Activated T-helper 17 cell treated with anti-CD3 and anti-CD28 coated beads, Interleukin-2, amount 50 U/mL, for 72 hours (primary cell): ENCODE measurements at places on chromosomes 3 and 15.
A peak's percentile ranks its signal among the peaks of the same experiment; 100 is the strongest.

DNA sequence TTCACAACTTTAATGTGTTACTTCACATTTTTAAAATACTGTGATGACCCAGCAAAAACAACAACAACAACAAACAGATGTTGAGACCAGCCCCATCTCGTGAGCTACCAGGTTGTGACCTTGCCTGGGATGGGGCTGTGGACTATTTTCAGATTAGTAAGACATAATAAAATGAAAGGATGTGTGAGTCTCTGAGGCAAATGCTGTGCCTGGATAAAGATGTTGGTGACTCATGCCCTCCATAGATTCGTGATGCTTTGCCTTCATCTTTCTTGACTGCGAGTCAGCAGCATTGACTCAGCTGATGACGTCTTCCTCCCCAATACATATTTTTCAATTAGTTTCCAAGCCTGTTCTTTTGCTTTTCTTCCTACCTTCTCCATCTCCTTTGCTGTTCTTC lies 453.0 kb upstream of the CFAP20DC start:
- H3K4me1 ChIP-seq, result peaks cover 5% of the 10 kb centered on the region
- ATAC-seq, result peak; percentile 100
- H3K4me3 ChIP-seq, result peak overlapping the region; percentile 11
- H3K27ac ChIP-seq, result peak overlapping the region; percentile 52
- H3K27me3 ChIP-seq, result no peaks in the 10 kb centered on the region

DNA sequence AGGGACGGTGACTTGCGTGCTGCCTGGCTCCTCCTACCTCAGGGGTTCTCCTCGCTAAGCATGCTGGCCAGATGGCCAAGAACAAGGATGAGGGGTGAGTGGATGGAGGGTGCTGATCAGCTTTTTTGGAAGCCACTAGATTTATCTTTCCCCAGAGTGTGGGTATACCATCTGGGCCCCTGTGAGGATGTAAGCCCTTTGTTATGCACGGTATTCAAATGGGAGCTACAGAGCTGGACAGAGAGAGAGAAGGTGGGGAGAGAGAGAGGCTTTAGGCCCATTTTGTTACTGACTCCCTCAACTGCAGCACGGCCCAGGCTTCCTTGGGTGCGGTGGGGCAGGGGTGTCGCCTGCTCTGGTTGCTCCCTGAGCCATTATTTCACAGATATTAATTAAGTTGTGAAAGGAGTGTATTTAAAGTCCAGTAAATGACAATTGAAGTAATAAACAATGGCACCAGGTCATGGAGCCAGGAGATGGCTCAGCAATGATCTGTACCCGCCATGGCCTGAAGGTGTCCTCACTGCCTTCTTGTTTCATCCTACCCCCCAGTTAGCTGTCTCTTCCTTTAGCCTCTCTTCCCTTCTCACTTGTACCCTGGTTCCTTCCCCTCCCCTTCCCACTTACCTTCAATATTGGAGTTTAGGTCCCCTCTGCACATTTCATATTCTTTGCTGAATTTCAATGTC lies 158.0 kb downstream of the CLSTN2 start:
- no peaks in the 10 kb centered on the region for H3K36me3 ChIP-seq
- peaks cover 7% of the 10 kb centered on the region for H3K27me3 ChIP-seq
- no peak overlapping the region for H3K4me3 ChIP-seq
- H3K4me1 ChIP-seq, result no peaks in the 10 kb centered on the region
- ATAC-seq, result no peak

- ATAC-seq, result no peak
- peaks cover 46% of the 10 kb centered on the region for H3K4me1 ChIP-seq
- H3K27ac ChIP-seq, result no peak overlapping the region
- H3K4me3 ChIP-seq, result no peak overlapping the region
- no peaks in the 10 kb centered on the region for H3K36me3 ChIP-seq
- no peaks in the 10 kb centered on the region for H3K27me3 ChIP-seq
Measured at GRCh38 chr15:101124731-101125451, 127.0 kb downstream of the CHSY1 start.

- H3K4me1 ChIP-seq, result peaks cover 12% of the 10 kb centered on the region
- no peak overlapping the region for H3K4me3 ChIP-seq
- ATAC-seq, result no peak
- peaks cover 7% of the 10 kb centered on the region for H3K27me3 ChIP-seq
- H3K27ac ChIP-seq, result no peak overlapping the region
Measured at GRCh38 chr3:72661115-72661457, 187.2 kb downstream of the SHQ1 start.

GRCh38 chr3:169825316-169825715 lies 12.6 kb upstream of the LRRC34 start:
- H3K36me3 ChIP-seq, result no peaks in the 10 kb centered on the region
- no peak overlapping the region for H3K4me3 ChIP-seq
- no peaks in the 10 kb centered on the region for H3K4me1 ChIP-seq
- H3K27ac ChIP-seq, result no peak overlapping the region
- peaks cover 19% of the 10 kb centered on the region for H3K27me3 ChIP-seq
- ATAC-seq, result no peak

GRCh38 chr15:32029409-32029861 lies 880 bp upstream of the CHRNA7 start:
- no peak for ATAC-seq
- H3K4me1 ChIP-seq, result no peaks in the 10 kb centered on the region
- peak overlapping the region; percentile 43 for H3K4me3 ChIP-seq
- no peaks in the 10 kb centered on the region for H3K36me3 ChIP-seq

- H3K4me1 ChIP-seq, result peaks cover 6% of the 10 kb centered on the region
- no peaks in the 10 kb centered on the region for H3K36me3 ChIP-seq
- H3K4me3 ChIP-seq, result no peak overlapping the region
- no peak overlapping the region for H3K27ac ChIP-seq
- ATAC-seq, result no peak
- H3K27me3 ChIP-seq, result peaks cover 3% of the 10 kb centered on the region
Measured at GRCh38 chr3:10553591-10554235, 48.3 kb upstream of the ATP2B2 start.

- H3K36me3 ChIP-seq, result no peaks in the 10 kb centered on the region
- no peak overlapping the region for H3K27ac ChIP-seq
- no peak for ATAC-seq
- no peak overlapping the region for H3K4me3 ChIP-seq
- H3K27me3 ChIP-seq, result peaks cover 3% of the 10 kb centered on the region
- peaks cover 3% of the 10 kb centered on the region for H3K4me1 ChIP-seq
Measured at GRCh38 chr3:64360280-64360679, 135.0 kb upstream of the PRICKLE2 start.

DNA sequence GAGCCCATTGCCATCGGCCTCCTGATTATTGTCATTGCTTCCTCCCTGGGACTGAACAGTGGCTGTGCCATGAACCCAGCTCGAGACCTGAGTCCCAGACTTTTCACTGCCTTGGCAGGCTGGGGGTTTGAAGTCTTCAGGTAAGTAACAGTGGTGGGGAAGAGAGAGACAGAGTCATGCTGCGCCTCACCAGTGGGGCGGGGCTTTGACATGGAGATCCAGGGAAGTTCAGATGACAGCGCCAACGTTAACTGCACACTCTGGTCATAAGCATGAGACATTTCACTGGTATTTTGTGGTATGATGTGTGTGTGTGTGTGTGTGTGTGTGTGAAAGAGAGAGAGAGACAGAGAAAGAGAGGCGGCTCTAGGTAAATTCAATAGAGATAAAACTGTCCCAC lies 41.0 kb downstream of the AQP9 start:
- H3K4me1 ChIP-seq, result no peaks in the 10 kb centered on the region
- peaks cover 27% of the 10 kb centered on the region for H3K27me3 ChIP-seq
- ATAC-seq, result no peak
- no peaks in the 10 kb centered on the region for H3K36me3 ChIP-seq
- H3K27ac ChIP-seq, result no peak overlapping the region

GRCh38 chr3:58375254-58375653 lies 42.6 kb downstream of the PXK start:
- no peaks in the 10 kb centered on the region for H3K27me3 ChIP-seq
- no peak for ATAC-seq
- H3K4me1 ChIP-seq, result no peaks in the 10 kb centered on the region

DNA sequence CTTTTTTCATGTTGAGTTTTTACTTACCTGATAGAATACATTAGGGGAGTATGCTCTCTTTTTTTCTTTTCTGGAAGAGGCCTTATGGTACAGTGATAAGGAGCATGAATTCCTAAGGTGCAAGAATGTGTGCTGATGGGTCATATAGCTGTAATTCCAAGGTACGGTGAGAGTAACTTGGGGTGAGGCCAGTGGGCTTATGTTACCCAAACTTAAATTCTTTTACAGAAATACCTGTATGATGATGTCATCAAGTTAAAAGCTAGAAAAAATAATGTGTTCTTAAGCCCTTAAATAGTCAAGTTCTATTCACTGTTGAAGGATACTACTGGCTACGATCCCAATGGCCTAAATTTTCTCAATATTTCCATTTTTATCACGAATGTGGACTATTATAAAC lies 111.2 kb downstream of the GMPS start:
- no peak for ATAC-seq
- H3K4me1 ChIP-seq, result no peaks in the 10 kb centered on the region
- H3K27ac ChIP-seq, result no peak overlapping the region
- H3K4me3 ChIP-seq, result no peak overlapping the region
- no peaks in the 10 kb centered on the region for H3K27me3 ChIP-seq

DNA sequence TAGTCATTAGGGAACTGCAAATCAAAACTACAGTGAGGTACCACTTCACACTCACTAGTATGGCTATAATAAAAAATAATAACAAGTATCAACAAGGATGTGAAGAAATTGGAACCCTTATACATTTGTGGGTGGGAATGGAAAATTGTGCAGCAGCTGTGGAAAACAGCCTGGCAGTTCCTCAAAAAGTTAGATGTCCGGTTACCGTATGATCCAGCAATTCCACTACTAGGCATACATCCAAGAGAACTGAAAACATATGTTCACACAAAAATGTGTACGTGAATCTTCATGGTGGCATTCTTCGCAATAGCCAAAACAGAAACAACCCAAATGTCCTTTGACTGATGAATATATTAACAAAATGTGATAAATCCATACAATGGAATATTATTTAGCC lies 187.9 kb upstream of the LYSMD4 start:
- ATAC-seq, result no peak
- H3K4me1 ChIP-seq, result no peaks in the 10 kb centered on the region
- no peaks in the 10 kb centered on the region for H3K36me3 ChIP-seq
- peaks cover 16% of the 10 kb centered on the region for H3K27me3 ChIP-seq

DNA sequence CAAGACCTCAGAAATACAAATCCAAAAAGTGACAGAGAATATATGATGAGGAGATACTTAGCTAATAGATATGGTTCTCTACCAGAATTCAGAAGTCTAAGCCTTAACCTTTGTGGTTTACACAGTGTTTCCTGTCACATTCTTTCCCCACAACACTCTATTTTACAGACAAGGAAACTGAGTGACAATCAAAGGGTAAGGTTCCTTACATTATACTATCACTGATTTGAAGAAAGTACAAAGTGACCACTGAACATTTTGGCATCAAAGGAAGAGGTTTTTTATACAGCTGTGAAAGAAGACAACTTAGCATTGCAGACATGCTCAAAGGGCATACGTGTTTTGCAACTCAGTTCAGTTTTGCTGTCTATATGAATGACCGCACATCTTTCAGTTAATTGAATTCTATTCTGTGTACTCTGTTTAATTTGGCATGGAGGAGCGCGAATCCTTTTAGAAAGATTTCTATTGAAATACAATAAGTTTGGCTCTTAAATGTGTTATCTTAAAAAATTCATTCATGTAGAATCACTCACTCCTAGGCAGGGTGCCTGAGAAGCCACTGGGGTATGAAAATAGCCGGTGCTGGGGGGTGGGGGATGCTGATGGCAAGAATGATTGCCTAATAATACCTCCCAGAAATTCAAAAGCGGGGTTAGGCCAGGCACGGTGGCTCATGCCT lies 66.5 kb upstream of the SKOR1 start:
- no peak overlapping the region for H3K27ac ChIP-seq
- peak overlapping the region; percentile 23 for H3K4me3 ChIP-seq
- no peak for ATAC-seq

GRCh38 chr3:3443482-3443881 lies 264.0 kb upstream of the CRBN start:
- ATAC-seq, result no peak
- H3K4me3 ChIP-seq, result no peak overlapping the region
- no peaks in the 10 kb centered on the region for H3K4me1 ChIP-seq
- H3K36me3 ChIP-seq, result no peaks in the 10 kb centered on the region
- no peak overlapping the region for H3K27ac ChIP-seq

- H3K27ac ChIP-seq, result no peak overlapping the region
- H3K4me1 ChIP-seq, result no peaks in the 10 kb centered on the region
- H3K36me3 ChIP-seq, result no peaks in the 10 kb centered on the region
Measured at GRCh38 chr3:48118322-48118721, 69.9 kb downstream of the CDC25A start.

DNA sequence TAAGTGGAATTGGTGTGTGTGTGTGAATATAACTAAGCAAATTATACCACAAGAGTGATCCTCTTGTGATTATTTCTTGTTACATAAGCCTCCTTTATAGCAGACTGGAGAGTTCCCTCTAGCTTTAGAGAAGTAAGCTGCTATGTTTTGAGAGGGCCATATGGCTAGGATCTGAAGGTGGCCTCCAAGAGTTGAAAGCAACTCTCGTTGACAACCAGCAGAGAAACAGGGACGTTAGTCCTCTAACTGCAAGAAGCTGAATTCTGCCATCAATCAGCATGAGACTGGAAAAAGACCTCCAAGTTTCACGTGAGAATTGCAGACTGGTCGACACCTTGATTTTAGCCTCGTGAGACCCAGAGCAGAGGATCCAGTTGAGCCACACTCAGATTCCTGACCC lies 278.5 kb upstream of the ZNF717 start:
- H3K4me3 ChIP-seq, result no peak overlapping the region
- H3K27ac ChIP-seq, result no peak overlapping the region
- H3K36me3 ChIP-seq, result no peaks in the 10 kb centered on the region
- H3K4me1 ChIP-seq, result no peaks in the 10 kb centered on the region

DNA sequence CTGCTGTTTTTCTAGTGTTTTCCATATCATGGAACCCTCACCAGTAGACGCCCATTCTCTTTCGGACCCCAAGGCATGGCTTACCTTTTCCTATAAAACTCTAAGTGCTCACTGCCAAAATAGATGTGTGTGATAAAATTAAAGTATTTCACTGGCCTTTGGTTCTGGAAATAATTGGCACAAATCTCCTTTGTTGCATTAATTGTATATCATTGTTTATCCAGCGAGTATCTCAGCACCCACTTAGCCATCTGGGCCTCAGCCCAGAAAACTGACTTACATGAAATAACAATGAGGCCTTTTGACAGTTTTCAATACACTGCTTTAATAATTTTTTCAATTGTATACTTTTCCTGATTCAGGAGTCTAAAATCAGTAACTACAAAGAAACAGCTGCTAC lies 105.1 kb downstream of the MECOM start:
- H3K27ac ChIP-seq, result no peak overlapping the region
- no peaks in the 10 kb centered on the region for H3K36me3 ChIP-seq
- H3K4me1 ChIP-seq, result no peaks in the 10 kb centered on the region
